ENCODE measurements at places on chromosomes 1 and 21.

- DNase-seq, result no peak
- H3K36me3 ChIP-seq, result no peaks in the 10 kb centered on the region
- H3K27ac ChIP-seq, result no peak overlapping the region
- H3K27me3 ChIP-seq, result peaks cover 5% of the 10 kb centered on the region
- H3K4me3 ChIP-seq, result no peak overlapping the region
- H3K4me1 ChIP-seq, result no peaks in the 10 kb centered on the region
Measured at GRCh38 chr1:207102146-207102545, 1.9 kb upstream of the C4BPA start.

- no peak for DNase-seq
- H3K27me3 ChIP-seq, result no peaks in the 10 kb centered on the region
- no peaks in the 10 kb centered on the region for H3K4me1 ChIP-seq
- no peak overlapping the region for H3K27ac ChIP-seq
Measured at GRCh38 chr1:151891512-151891911, 17.8 kb downstream of the THEM4 start.

GRCh38 chr1:244056577-244056976 is 5.5 kb downstream of the ZBTB18 start:
- H3K27ac ChIP-seq, result peak overlapping the region; percentile 62
- peaks cover 23% of the 10 kb centered on the region for H3K4me1 ChIP-seq
- peaks cover 13% of the 10 kb centered on the region for H3K36me3 ChIP-seq
- no peak overlapping the region for H3K4me3 ChIP-seq

GRCh38 chr1:10979483-10979920 is 33.0 kb upstream of the TARDBP start:
- H3K4me3 ChIP-seq, result no peak overlapping the region
- peak; percentile 42 for DNase-seq
- peaks cover 31% of the 10 kb centered on the region for H3K4me1 ChIP-seq

- no peak for DNase-seq
- no peaks in the 10 kb centered on the region for H3K36me3 ChIP-seq
- H3K27me3 ChIP-seq, result no peaks in the 10 kb centered on the region
- no peak overlapping the region for H3K4me3 ChIP-seq
- no peaks in the 10 kb centered on the region for H3K4me1 ChIP-seq
- H3K27ac ChIP-seq, result no peak overlapping the region
Measured at GRCh38 chr1:198713081-198713480, 74.2 kb downstream of the PTPRC start.

- H3K27me3 ChIP-seq, result peaks cover 63% of the 10 kb centered on the region
- peaks cover 9% of the 10 kb centered on the region for H3K4me1 ChIP-seq
- DNase-seq, result no peak
- H3K36me3 ChIP-seq, result no peaks in the 10 kb centered on the region
- H3K4me3 ChIP-seq, result no peak overlapping the region
Measured at GRCh38 chr1:203124546-203125317, 2.8 kb upstream of the ADORA1 start.

DNA sequence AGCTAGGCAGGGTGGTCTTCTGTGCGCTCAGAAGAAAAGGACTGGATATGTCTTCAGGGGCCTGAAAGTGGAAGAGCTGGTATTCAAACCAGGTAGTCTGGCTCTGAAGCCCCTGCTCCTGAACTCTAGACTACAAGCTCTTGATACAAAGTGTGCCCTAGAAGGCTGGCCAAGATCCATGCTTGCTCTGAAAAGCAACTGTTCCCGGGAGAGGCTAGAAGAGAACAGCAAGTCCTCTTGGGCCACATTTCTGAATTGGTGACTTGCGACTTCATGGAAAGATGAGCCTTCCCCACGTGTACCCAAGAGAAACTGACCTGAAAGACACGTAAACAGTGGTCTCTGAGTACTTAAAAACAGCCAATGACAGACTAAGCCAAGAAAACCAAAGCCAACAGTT is 123.3 kb upstream of the GRIK3 start:
- DNase-seq, result no peak
- H3K36me3 ChIP-seq, result no peaks in the 10 kb centered on the region
- no peak overlapping the region for H3K27ac ChIP-seq

DNA sequence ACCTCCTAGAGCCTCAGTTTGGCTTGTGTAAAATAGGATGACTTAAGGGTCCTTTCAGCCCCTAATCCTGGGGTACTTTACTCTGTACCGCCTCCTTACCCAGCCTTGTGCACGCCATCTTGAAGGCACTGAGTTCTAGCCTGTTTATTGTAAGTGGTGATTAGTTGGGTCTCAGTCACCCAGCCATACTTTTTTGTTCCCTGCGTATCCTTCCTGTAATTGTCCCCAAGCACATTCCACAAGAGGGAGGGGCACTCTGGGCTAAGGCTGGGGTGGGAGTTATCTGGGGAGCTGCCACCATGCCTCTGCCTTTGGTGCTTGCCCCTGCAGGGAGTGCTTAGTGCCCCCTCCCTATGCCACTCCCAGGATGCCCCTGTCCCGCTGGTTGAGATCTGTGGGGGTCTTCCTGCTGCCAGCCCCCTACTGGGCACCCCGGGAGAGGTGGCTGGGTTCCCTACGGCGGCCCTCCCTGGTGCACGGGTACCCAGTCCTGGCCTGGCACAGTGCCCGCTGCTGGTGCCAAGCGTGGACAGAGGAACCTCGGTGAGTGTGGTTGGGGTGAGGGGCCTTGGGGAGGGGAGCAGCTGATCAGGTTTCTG is 856 bp downstream of the FDPS start:
- H3K36me3 ChIP-seq, result peaks cover 49% of the 10 kb centered on the region
- H3K27ac ChIP-seq, result peak overlapping the region; percentile 77

Measured in neuronal stem cell (in vitro differentiated cells).